ENCODE measurements at places on chromosomes 11 and 22. TPM values are rescaled to one million over a fixed set of nuclear protein-coding genes. Genes with fewer than 3 reads are reported as not detected.

Gene ISX
- 0.28 TPM for polyA plus RNA-seq

Gene FBLN1
- 115 TPM for polyA plus RNA-seq

Gene OR5F1
- not detected for polyA plus RNA-seq

Gene LMNTD2
- 4.6 TPM for polyA plus RNA-seq

Gene IGF2
- 884 TPM for polyA plus RNA-seq

Gene SLC22A12
- 5.7 TPM for polyA plus RNA-seq

Gene TP53AIP1
- polyA plus RNA-seq = 2.6 TPM

Gene POLA2
- 30.3 TPM for polyA plus RNA-seq

Gene GAL3ST3
- polyA plus RNA-seq = 5.4 TPM

Gene OR4X1
- polyA plus RNA-seq = not detected

Gene OPCML
- polyA plus RNA-seq = 14.8 TPM

Gene SPI1
- polyA plus RNA-seq = 3.7 TPM

Gene PRG2
- 0.88 TPM for polyA plus RNA-seq

Gene IGSF22
- 3.4 TPM for polyA plus RNA-seq

Gene SHANK2
- polyA plus RNA-seq = 42.9 TPM

Gene CNTN5
- polyA plus RNA-seq = 18.4 TPM

Gene MS4A12
- not detected for polyA plus RNA-seq

GRCh38 chr22:50268655-50269113 lies 1.5 kb downstream of the MAPK11 start:
- no peak for DNase-seq

DNA sequence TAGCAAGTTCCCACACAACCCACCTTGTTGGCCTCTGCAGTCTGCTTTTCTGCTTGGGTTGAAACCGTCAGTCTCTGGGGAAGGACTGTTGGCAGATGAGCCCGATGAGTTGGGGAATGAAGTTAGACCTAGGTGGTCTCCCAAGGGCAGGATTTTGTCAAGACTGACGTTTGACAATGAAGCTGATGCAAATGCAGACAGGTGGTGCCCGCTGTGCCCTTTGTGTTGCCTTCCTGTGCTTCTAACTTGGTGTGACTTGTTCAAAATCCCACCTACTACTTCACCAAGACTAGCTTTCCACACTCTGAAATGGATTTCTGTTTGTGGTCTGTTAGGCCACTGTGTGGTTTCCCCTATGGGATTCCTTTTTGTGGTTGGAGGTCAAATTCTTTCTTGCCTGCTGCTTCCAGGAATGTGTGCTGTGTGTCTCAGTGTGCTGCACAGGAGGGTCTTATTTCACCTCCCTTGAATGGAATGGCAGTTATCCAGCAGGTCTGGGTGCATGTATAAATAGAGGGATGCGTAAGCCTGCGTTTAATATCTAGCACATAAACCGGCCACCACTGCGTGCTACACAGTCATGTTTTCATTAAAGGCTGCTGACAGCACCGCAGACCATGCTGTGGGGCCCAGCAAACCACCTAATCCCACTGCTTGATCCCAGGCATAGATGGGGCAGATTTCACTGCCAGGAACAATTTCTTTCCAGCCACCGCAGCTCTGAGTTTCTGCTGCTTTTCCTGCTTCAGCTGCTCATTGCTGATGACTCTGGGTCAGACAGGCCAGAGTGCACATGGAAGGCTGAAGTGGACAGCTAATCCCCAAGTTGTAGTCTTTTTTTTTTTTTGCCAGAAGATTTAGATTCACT lies 44.8 kb downstream of the ADAMTS8 start:
- peak; percentile 81 for DNase-seq

- DNase-seq = no peak
These were observed 67.3 kb upstream of the ADSL start for GRCh38 chr22:40279017-40279416.

GRCh38 chr11:14012846-14013245 lies 50.3 kb downstream of the SPON1 start:
- no peak for DNase-seq

- DNase-seq = no peak
These were observed 70.3 kb downstream of the CCDC81 start for GRCh38 chr11:86444981-86445380.

GRCh38 chr11:120285256-120285655 lies 39.8 kb upstream of the TLCD5 start:
- no peak for DNase-seq

GRCh38 chr22:49599039-49599438 lies 228.6 kb downstream of the BRD1 start:
- DNase-seq = no peak

DNA sequence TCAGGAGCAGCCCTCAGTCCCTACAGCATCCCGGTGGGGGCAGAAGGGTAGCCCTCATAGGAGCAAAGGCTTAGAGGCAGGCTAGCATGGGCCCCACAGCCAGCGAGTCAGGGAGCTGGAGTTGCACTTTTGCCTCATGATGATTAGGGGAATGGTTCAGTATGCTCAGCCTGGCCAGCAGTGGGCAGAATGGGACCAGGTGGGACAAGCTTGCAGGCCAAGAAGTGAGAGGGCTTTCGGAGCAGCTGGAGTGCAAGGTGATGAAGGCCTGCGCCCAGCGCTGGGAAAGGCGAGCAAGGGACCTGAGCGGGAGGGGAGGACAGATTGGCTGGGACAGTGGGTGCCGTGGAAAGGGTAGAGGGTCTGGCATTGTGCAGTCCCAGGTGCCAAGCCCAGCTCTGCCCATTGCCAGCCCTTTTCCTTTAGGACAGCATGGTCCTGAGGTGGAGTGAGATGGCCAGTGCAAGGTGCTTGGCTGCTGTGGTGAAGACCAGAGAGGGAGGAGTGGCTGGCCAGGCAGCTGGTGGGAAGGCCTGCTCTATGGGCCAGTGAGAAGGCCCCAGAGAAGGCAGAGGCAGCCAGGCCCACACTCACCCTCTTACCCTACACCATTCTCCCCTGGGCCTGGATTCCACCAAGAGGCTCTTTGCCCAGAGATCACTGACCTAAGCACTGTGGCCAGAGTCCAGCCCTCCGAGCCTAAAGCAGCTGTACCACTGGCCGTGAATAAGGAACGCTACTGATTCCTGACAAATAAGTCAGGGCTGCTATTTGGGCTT lies 47.9 kb upstream of the SUSD2 start:
- no peak for DNase-seq

DNA sequence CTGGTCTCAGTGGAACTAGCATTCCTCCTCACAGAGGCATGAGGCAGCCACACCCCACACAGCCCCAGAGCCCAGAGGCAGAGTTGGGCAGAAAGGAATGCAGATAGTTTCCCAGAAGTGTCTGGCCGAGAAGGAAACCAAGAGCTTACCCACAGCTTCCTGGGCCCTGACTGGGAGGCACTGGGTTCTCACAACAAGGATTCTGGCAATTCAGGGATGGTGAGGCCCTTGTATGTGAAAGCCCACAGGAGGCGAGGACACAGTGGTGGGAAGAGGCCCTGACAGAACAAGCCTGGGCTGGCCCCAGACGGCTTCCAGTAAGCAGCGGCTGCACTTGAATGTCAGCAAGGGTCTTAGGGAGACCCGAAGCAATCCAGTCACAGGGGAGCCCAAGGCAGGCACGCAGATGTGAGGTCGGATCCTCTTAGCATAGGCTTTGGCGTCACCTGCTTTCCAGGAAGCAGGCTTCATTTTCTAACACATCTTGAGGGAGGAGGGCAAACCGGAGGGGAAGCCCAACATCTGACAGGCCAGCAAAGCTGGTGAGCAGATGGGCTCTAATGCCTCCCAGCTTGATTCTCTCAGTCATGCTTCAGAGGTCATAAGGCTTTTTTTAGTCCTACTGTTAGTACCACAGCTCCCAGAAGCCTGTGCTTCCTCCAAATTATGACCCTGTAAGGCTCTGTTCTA lies 78.3 kb upstream of the AKIP1 start:
- DNase-seq = peak; percentile 78

- no peak for DNase-seq
These were observed 172.0 kb upstream of the MTMR2 start for GRCh38 chr11:96095884-96096303.

DNA sequence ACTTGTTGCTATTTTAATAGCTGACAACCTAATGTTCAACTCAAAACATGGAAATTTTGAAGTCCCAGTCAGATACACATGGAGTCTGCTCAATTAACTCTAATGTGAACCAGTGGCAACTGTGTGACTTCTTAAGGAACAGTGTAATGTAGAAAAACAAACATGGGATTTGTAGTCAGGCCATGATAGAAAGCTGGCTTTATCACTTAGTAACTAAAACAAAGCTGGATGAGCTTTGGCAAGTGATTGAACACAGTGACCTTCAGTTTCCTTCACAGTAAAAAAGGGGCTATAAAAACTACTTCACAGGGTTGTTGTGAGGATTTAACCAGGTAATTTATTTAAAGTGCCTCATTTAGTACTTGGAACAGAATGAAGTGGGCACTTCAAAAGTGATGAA lies 62.6 kb downstream of the PRCP start:
- DNase-seq = no peak

DNA sequence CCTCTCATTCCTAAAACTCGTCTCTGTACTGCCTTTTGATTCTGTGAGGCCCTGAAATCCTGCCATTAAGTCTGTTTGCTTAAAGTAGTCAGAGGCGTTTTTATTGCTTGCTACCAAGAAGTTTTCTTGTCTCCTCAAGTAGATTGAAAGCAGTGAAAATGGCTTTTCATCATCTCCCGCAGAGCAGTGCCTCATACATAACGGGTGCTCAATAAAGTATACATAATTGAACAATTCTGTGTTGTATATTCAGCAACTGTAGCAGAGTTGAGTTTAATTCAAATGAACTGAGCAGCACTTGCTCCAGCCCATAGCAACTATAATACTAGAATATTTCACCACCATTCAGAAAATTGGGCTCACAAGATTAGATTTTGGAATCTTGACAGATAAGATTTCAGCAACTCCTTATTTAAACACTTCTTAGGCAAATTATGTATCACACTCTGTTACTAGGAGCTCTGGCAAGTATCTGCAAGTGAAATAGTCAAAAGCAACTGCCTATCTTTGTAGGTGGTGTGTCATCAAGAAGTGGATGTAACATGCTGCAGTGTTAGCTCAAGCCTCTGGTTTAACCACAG lies 20.0 kb downstream of the FIBIN start:
- no peak for DNase-seq

DNA sequence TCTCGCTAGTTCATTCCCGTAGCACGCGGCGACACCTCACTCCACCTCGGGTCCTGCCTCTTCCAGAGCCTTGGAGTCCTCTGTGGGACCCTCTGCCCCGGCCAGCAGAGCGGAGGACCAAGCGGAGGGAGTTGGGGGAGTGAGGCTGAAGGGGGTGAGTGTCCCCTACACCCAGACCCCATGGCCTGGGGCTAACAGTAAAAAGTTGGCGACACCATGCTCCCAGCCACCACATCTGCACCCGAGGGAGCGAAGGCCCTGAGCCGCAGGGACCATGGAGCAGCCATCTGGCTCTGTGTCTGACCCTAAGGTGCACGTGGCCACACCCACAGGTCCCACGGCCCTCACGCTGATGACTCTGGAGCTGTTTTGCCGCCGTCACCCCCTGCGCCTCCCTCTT lies 293.8 kb downstream of the BRD1 start:
- DNase-seq = no peak

- no peak for DNase-seq
These were observed 154.3 kb upstream of the B3GAT1 start for GRCh38 chr11:134566311-134566710.

GRCh38 chr11:30876663-30877396 lies 290.7 kb upstream of the MPPED2 start:
- DNase-seq = no peak

DNA sequence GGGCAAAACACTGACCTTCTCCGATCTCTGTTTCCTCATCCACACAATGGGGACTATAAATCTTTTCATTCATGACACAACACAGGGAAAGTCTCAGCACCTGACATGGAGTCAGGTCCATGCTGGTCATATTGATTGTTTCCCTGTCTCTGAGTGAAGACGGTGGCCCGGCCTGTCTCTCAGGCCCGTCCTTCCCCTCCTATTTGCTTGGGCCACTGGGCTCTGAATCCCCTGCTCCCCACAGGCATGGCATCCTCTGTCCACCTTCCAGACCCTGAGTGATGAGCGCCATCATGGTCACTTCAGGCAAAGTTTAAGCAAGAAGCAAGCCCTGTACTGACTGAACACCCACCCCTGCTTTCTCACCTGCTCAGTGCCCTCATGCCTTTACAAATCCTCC lies 113.3 kb upstream of the ALX4 start:
- DNase-seq = no peak

DNA sequence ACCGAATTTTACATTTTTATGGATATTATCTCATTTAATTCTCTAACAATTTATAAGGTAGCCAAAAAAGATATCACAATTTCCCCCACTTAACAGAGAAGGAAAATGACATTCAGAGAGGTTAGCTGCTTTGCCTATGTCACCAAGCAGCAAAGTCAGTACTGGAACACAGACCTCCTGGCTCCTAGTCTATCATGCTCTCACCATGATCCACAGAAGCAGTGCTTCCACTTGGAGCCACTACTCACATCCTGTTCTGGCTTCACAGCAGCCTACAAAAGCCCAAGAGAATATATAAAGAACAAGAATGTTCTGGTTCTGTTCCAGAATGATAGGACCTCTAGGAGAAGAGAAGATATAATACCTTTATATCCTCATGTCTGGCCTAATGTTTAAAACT lies 59.5 kb upstream of the SCUBE2 start:
- DNase-seq = no peak

GRCh38 chr11:57430952-57431351 lies 4.0 kb upstream of the SLC43A3 start:
- no peak for DNase-seq

DNA sequence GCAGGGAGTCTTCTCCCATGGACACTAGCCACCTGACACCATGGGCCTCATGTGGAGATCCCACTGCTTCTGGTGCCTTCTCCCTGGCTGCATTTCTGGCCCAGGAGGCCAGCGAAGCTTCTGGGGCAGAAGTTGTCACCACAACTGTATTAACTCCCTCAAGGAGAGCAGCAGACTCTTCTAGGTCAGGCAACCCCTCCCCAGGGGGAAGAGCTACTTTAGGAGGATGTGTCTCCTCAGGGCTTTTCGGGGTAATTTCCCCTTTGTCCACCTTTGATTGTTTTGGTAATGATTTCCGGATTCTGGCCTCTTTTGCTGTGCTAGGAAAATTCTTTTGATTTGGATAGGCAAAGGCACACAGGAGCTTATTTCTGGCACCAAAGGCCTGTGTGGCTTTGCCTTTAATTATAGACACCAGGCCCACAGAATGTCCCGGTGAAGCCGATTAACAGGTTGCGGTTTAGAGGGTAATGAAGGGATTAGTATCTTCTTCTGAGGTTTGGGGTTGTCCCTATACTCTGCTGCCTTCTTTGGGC lies 8.9 kb upstream of the UCP2 start:
- DNase-seq = no peak

GRCh38 chr11:71302911-71303310 lies 50.5 kb upstream of the SHANK2 start:
- no peak for DNase-seq

DNA sequence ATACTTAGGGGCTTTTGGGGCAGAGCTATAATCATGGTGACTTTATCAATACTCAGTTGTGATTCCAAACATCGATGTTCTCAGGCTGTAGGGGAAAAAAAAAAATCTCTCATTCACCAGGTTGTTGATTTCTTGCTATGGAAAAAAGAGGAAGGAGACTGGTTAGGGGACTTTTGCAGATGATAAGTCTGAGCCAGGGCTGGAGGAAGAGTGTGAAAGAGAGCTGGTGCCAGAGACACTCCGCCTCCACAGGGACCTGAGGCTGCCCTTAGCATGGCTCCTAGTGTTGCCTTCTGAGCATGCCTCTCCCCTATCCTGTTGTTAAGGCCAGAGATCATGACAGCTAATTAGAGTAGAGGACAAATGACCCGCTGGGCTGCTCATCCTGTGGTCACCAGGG lies 16.9 kb downstream of the UPB1 start:
- DNase-seq = no peak
